ENCODE measurements at places on chromosomes 1 and 21. TPM values are rescaled to one million over a fixed set of nuclear protein-coding genes. Genes with fewer than 3 reads are reported as not detected.
A peak's percentile ranks its signal among the peaks of the same experiment; 100 is the strongest.

The PGLYRP4 gene
- not detected for total RNA-seq

GRCh38 chr1:179953974-179954492, 577 bp upstream of the CEP350 start:
- no peak for DNase-seq

- peak; percentile 30 for DNase-seq
These were observed 7.9 kb upstream of the NBPF1 start for GRCh38 chr1:16621300-16621658.

DNA sequence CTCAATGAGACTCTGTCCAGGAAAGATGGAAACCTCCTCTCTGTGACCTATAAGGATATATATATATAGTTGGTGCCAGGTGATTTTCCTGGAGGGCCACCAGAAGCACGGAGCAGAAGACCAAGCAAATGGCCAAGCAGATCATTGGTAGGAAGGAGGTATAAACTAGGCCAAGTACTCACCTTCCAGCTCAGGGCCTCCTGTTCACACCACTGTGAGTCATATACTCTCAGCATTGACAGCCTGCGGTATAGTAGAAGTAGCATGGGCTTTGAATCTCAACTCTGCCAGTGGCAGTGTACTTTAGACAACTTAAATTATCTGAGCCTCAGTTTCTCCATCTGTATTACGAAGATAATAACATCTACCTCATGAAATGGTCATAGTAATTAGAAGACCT, 15.4 kb downstream of the IL12RB2 start:
- no peak for DNase-seq

The EVA1C gene
- 27.8 TPM for total RNA-seq

- DNase-seq = no peak
These were observed 17.2 kb downstream of the DPYD start for GRCh38 chr1:97903626-97904025.

- DNase-seq = no peak
These were observed 59.6 kb downstream of the SIK1 start for GRCh38 chr21:43367296-43367695.

GRCh38 chr1:34712007-34712688, 42.7 kb upstream of the GJB5 start:
- no peak for DNase-seq

The FNBP1L gene
- 6.7 TPM for total RNA-seq

The C1QB gene
- 1.3 TPM for total RNA-seq

DNA sequence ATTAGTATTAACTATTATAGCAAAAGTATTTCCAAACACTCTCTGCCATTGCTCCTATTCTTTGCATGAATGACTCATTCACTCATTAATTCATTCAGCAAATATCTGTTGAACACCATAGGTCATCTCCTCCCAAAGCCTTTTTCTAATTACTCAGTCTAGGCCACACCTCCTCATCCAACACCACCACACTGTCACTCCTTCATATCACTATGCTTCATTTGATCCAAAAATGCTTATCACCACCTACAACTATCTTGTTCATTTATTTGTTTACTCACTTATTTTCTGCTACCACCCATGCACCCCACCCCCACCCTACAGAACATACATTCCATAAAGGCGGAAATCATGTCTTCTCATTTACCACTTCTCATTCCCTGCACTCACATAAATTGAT, 94.4 kb upstream of the TNFSF4 start:
- DNase-seq = no peak

DNA sequence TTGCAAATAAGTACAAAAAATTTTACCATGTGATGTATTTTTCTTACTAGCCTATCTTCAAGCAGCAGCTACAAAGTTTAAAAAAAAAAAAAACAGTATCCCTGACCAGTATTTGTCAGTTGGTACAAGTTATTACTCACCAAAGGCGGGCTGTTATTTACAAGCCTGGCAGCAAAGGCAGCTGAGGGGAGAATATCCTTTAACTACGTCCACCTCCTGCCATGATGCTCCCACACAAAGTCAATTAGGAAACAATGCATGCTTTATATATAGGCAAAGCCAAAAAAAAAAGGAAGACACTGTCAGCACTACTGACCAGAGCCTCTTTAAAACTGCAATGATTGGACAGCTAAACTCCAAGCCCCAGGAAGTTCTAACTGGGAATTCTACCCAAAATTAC, 13.7 kb downstream of the PSMA5 start:
- no peak for DNase-seq

- no peak for DNase-seq
These were observed 556.4 kb downstream of the KIF26B start for GRCh38 chr1:245710961-245711903.

GRCh38 chr1:202189001-202189790, 4.4 kb upstream of the LGR6 start:
- peak; percentile 84 for DNase-seq

DNA sequence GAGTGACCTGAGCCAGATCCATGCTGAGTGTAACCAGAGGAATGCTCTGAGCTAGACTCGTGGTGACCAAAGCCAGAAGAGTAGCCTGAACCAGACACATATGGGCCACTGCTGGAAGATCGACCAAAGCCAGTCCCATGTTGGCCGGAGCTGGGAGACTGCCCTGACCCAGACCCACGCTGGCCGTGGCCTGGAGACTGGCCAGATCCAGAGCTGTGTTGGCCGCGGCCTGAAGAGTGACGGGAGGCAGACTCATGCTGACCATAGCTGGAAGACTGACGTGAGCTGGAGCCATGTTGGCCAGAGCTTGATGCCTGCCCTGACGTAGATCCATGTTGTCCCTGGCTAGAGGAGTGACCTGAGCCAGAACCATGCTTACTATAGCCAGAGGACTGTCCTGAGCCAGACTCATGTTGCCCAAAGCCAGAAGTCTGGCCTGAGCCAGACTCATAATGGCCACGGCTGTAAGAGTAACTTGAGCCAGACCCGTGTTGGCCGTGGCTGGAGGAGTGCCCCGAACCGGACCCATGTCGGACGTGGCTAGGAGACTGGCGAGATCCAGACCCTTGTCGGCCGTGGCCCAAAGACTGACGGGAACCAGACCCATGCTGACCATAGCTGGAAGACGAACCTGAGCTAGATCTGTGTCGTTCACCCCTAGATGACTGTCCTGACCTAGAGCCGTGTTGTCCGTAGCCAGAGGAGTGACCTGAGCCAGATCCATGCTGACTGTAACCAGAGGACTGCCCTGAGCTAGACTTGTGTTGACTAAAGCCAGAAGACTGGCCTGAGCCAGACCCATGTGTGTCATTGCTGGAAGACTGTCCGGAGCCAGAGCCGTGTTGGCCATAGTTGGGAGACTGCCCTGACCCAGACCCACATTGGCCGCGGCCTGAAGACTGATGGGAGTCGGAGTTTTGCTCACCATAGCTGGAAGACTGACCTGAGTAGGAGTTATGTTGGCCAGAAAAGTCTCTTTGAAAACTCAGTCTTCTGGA, 3.5 kb downstream of the HRNR start:
- no peak for DNase-seq

The CDA gene
- 1.4 TPM for total RNA-seq

- no peak for DNase-seq
These were observed 255.0 kb downstream of the VAV3 start for GRCh38 chr1:107710005-107710404.

The GPA33 gene
- 4.5 TPM for total RNA-seq

DNA sequence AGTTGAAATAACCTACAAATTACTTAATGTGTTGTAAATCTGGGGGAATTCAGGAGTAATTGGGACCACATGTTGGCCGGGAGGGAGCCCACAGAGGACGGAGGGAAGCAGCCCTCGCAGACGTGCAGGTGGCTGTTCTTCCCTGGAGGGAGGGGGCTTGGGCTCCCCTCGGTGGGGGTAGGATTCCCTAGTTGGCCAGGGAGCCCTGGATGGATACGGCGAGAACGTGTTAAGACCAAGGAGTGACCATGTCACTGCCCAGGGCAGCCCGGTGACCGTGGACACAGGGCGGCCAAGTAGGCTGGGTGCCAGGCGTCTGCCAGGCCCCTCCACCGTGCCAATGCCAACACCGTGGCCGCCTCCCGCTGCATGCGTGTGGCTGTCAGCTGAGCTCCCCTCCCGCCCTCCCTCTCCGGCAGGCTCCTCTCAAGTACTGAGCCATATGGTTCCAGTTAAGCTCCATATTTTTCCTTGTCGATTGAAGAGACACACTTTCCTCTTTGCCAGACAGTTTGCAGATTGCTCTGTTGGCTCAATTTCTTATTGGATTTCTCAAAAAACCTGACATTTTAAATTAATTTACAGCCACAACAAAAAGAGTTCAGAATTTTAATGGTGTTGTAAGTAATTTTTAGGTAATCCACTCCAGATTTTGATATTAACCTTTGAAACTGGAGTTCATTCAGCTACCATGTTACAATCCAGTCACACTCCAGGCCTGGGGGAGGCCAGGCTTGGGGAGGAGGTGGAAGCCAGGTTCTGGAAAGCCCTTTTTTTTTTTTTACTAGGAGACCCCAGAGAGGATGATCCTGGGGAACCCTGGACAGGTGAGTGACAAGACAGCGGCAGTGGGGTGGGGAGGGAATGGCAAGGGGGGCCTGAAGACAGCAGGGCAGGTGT, 71.2 kb downstream of the CASZ1 start:
- DNase-seq = no peak
